Stimulated activated CD8-positive, alpha-beta memory T cell treated with anti-CD3 and anti-CD28 coated beads, Interleukin-7, amount 100 ng/mL, for 4 hours (primary cell): ENCODE measurements at places on chromosomes 1 and 21.

DNA sequence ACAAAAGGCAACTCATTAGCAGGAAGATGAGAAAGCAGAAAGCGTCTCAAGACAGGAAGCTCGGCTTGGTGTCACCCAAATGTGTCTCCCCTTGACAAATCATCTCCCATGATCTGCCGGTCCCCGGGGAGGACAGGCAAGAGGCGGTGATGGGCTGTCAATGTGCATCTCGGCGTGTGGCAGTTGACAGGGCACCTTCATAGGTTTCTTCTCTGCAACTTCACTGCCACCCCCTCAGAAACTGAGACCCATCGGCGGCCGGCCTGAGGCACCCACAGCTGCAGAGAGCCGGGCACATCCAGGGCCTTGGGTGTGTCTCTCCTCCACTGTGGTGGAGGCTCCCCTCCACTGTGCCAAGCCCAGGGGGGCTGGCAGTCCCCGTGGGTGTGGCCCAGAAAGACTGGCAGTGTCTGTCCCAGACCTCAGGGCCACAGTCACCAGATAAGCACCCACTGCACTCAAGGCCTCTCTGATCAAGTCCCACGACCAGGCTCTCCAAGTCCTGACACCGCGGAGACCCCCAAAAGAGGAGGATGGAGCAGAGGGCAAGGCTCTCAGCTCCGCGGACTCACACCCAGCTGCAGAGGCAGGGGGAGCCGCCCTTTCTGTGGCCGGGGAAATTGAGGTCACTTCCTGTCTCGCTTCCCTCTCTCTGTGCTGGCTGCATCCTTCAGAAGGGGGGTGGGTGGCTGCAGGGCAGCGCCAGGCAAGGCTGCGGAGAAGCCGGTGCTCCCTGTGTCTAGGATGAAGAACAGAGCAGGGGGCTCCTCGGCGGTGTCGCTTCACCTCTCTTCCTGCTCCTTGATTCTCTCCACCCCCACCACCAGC, 39.6 kb upstream of the LBR start:
- peak; percentile 67 for DNase-seq

- no peak for DNase-seq
These were observed 7.9 kb downstream of the TNFSF18 start for GRCh38 chr1:173042806-173043205.

DNA sequence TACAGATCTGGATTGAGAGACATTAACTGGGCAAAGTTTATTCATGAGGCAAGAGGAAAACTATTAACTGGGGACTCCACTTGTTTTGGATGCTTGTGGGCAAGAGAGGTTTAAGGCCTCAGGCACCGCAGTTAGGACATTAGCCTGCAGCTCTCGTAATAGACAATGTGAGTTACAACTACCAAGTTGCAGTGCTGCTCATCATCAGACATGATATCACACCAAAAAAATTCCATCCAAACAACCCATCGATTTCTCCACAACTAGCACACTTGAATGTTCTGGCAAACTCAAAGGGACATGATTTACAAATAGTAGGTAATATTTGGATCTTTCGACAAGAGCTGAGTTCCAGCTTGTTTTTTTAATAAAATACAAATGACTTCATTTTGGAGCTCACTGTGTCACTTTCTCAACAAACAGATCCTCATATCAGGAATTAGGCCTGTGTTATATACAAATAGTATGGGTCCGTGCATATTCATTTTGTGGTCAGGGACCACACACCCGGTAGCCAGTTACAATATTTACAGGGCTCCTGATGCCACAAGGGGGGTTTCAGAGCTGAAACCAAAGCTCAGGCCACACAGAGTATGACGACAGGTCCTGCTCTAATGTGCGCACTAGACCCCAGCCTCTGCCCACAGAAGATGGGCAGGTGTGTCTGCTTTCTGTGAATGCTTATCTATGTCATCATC, 128.0 kb downstream of the TGFBR3 start:
- no peak for DNase-seq

- no peak for DNase-seq
These were observed 161.0 kb downstream of the KCNK2 start for GRCh38 chr1:215243345-215244054.

- DNase-seq: peak; percentile 49
These were observed 681 bp upstream of the UBXN10 start for GRCh38 chr1:20184997-20185833.

DNA sequence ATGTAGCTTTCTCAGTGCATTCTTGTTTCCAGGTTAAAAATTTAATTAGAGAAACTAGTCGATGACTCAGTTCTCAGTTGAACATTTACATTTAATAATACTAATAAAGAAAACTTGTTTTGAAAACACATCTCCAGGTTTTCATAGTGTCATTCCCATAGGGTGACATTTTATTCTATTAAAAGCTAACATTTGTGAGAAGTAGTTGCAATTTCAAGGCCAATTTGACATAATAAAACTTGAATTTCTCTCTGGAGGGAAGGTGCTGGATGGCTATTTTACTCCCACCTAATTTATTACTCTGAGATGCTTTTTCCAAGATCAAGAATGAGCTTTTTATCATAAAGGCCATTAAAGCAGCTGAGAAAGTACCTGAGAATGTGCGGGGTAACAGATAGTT, 16.6 kb downstream of the HUNK start:
- DNase-seq: no peak

DNA sequence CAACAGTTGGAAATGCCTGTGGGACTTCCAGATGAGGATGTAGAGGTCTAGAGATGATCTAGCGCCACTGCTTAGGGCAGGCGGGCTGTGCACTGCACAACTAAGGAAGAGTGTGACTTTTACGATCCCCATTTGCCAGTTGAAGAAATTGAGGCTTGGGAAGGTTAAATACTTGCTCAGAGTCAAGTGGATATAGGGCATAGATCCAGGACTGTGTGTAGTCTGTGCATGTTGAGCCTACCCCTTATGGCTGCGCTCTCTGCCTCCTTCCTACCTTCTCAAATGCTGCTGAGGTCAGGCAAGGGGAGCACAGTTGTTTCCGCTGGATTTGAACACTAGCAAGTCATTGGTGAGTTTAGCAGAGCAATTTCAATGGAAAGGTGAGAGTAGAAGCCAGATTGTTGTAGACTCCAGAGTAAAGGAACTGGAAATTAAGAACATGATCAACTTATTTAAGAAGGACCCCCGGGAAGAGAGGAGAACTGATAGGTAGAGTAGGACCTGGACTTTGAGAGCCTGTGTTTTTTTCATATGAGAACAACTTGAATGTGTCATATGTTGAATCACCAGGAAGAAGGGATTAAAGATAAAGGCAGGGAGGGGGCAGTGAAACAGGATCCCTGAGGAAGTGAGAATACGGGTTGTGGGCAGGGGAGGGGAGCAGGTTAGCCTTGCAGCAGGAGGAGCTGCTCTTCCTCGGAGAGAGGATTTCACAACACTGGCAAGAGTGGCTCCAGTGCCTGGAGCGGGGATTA, 2.7 kb downstream of the CAPN2 start:
- no peak for DNase-seq

DNA sequence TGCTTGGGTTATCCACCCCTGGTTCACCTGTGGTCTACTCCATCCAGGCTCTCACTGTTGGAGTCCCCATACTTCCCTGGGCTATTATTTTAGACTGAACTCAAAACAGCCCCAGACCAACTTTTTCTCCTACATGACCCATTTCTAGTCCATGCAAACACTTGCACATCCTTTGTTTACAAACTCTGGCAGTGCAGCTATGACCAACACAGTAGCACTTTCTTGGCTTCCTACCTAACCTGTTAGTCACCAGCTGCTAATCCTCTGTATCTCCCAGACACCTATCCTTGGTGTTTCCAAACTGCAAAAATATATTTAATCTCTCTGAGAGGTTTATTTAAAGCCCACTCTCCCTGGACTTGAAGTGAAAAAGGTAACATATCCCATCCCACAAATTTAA, 90.8 kb downstream of the DDAH1 start:
- no peak for DNase-seq

- no peak for DNase-seq
These were observed 188.9 kb upstream of the MAP1LC3C start for GRCh38 chr1:242187816-242188215.

- peak; percentile 13 for DNase-seq
These were observed 81.5 kb downstream of the ABCA4 start for GRCh38 chr1:94039514-94039870.

GRCh38 chr1:56081173-56081572, 498.2 kb downstream of the PLPP3 start:
- no peak for DNase-seq

GRCh38 chr1:106063510-106063909, 993.0 kb upstream of the PRMT6 start:
- no peak for DNase-seq

DNA sequence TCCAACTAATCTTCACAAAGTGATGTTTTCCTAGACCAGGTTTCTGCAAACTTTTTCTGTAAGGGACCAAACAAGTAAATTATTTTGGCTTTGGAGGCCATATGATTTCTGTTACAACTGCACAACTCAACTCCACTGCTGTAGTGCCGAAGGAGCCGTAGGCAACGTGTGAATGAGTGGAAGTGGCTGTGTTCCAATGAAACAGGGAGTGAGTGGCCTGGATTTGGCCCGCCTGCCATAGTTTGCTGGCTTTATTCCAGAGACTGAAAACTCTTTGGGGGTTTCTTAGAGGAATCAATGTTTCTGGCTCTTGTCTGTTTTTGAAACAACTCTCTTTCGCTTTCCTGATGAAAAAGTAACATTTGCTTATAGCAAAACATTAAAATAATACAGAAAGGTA, 12.6 kb upstream of the ACTL8 start:
- DNase-seq: no peak

DNA sequence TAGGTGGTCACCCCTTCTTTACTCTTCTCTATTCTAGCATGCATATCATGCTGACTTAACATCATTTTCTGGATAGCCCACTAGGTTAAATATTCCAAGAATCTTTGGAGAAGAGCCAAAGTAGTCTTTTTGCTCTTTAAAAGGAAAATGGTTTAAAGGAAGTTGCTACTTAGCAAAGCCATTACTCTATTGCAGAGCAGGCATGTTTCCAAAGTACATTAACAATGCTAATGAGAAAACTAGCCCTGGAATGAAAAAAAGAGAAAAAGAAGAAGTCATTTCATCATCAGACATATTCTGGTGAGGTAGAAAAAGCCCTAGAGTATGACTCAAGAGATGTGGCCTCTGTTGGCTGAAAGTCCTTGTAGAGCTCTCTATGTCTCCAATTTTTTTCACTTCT, 74.0 kb downstream of the NUF2 start:
- DNase-seq: no peak

DNA sequence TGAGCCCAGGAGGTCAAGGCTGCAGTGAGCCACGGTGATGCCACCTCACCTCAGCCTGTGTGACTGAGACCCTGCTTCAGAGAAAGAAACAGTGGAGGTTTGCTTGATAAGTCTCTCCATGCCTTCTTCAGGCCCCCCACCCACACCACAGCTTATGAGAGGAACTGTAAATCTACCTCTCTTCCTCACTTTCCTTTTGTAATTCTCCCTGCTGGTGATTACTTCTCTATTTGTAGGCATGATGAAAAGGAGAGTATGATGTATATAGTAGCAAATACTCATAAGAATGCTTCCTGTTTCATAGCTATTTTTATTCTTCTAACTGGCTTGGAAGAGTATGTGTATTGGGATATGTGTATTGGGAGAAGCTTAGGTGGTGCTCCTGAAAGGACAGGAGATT, 186.3 kb downstream of the VPS13D start:
- DNase-seq: no peak

- peak; percentile 5 for DNase-seq
These were observed 48.8 kb upstream of the RAP1A start for GRCh38 chr1:111570781-111571181.

DNA sequence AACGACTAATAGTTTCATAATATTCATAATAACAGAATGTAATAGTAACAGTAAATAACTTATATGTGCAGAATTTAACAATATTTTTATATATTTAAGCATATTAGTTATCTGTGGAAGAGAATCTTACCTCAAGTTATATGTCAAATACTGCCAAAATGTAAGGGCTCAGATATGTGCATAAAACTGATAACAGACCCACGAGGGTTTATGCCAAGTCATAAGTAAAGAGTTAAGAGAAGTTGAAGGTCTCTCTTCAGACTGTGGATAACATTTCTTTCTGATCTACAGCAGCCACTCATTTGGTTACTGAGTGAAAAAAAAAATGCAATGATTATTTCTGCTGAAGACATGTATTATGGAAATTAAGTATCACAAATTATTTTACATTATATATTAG, 1167.8 kb upstream of the NCAM2 start:
- DNase-seq: no peak

GRCh38 chr1:228795596-228795995, 60.3 kb downstream of the RHOU start:
- no peak for DNase-seq

- no peak for DNase-seq
These were observed 22.1 kb upstream of the DISP1 start for GRCh38 chr1:222792744-222793143.

- DNase-seq: no peak
These were observed 25.1 kb downstream of the SHCBP1L start for GRCh38 chr1:182927693-182928433.

GRCh38 chr1:236064674-236065508, at the start of gene NID1:
Gene NID1 (minus strand): TSS chr1:236065090. CDS start chr1:236065079, 11 bp downstream.
- DNase-seq: no peak

DNA sequence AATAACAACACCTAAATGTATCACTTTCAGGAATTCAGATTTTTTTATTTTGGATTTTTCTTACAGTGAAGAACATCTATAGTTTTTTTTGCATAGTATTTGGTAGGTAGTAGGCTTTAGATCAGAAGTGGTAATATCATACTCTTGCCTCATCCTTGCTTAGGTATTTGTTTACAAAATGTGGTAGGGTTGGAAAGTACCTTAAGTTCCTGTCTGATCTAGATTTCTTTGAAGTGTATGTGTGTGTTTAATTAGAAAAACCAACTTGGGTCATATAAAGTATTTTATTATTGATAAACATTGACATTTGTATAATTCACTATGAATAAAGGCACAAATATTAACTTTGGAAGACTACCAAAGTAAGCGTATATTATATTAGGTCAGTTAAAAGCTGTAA, 85.3 kb upstream of the GPR88 start:
- DNase-seq: no peak

GRCh38 chr1:155018617-155019348, 14.8 kb downstream of the DCST2 start:
- no peak for DNase-seq

DNA sequence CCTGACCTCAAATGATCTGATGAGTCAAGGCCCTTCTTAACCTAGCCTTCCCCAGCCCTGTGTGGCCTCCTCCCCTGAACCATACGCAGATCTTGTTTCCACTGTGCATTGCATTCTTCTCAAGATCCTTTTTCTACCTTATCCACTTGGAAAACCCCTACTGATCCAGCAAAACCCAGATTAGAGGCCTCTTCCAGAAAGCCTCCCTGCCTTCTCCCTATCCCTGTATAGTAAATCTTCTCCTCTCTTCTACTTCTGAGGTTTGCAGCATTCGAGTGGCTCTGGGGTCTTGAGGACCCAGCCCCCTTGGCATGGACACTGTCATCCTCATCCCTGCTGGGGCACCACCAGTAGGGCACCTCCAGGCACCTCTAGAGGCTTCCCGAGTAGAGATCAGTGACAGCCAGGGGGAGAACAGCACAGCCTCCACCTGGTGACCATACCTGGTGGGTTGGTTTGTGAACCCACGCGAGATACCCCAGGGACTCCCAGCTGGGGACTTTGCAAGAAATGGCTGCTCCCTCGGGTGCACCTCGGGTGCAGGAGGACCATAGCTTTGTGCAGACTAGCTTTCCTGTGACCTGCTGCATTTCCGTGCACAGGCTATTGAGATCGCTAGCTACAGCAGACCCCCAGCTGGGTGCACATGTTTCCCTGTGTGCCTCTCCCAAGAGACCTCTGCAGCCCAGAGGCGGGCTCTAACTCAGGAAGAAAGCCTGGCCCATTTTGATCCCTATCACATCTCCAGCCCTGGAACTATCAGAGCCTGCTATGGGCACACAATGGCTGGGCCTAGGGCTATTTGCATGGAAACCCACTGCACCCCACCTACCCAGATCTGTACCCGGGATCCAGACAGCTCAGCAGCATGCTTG, 34.2 kb downstream of the MATN1 start:
- no peak for DNase-seq
